ENCODE measurements at places on chromosomes 2 and 18.

DNA sequence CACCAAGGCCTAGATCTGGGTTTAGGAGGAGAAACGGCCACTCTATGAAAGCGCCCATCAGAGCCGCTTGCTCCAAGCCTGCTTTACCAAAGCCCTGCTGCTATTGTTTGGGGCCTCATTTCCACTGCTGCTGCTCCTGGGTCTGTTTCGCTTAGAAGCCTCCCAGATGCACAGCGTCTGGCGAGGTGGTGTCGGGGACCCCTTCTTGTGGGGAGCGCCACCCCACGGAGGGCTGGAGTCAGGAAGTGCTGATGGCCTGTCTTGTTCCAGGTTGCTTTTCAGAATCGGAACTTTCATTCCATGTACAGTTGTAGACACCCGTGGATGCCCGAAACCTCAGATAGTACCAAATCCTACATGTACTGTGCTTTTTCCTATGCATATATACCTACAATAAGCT lies 204.9 kb upstream of the TWIST2 start:
- no peak for DNase-seq

DNA sequence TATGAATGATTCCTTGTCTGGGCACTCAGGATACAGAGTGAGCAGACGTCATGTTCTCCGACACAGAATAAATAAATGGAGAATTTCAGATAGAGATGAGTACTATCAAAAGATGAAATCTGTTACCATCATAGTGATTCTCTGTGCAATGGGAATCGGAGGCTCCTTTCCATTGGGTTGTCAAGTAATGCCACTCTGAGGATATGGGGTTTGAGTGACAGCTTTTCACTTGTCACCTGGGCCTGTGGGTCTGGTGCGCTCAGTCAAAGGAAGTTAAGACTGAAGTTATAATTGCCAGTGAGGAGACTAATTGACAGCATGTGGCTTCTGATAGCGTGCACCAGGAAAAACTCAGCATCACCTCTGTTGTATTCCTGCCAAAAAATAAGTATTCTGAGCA lies 387.2 kb downstream of the SOX11 start:
- DNase-seq, result no peak

DNA sequence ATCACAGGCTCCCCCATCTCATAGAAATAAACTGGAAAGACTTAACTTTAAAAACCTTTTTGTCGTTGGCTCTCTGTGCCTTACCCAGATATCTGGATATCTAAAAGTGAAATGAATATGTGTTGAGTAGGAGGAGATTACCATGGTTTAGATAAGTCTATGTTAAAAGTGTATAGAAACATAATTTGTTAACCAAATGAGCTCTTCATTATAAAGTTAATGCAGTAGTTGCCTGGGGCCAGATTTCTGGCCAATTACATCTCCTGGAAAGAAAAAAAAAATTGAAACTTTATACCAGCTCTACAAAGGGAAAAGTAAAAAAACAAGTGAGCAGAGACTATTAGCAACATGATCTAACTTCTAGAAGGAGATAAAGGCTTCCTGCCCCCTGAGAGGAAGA lies 259.6 kb upstream of the UBE2E3 start:
- DNase-seq, result no peak

DNA sequence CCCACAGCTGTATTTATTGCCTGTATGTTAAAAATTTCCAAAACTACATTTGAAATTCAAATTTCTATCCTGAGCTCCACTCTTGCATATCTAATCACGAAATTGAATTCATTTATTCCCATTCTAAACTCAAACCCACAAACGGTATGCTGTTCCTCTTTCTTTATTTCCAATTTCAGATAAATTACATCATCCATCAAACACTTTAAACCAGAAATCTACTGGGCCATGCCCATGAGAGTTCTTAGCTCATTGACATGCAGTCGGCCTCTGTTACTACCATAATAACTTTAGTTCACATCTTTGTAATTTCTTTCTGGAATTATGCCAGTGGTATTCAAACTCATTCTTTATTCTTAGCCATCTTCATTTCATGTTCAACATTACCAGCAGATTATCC lies 100.3 kb downstream of the COL3A1 start:
- DNase-seq, result no peak

DNA sequence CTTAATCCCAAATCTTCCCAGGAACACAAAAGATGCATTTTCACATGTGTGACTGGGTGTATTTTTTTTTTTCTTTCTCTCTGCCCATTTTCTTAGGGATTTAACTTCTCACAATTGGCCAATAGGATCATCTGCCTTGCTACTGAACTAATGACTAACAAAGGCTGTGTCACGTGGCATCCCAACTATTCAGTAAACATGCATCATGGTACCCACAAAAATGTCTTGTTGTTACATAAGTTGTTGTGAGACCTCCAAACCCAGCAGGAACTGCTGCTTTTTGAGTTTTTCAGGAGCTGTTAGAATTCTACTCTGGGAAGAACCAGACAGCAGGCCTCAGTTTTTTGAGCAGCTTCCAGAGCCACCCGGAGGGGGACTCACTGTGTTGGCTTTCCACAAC lies 31.9 kb downstream of the GAD1 start:
- DNase-seq, result no peak

GRCh38 chr18:61034580-61034979 lies 298.6 kb upstream of the CDH20 start:
- no peak for DNase-seq

DNA sequence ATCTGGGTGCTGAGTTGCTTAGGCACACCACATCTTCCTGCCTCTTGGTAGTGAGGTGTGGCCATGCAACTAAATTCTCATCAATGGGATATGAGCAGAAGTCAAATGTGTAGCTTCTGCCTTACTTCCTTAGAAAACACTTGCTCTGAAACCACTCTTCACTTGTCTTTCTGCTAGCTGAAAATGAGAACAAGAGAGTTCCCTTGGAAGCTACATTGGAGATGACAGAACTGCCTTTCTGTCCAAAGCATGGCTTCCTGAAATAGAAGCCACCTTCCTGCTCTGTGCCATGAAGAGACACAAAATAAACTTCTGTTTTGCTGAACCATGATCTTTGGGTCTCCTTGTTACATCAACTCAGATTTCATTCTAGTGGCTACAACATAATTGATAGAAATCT lies 659.9 kb downstream of the IRS1 start:
- DNase-seq, result no peak

DNA sequence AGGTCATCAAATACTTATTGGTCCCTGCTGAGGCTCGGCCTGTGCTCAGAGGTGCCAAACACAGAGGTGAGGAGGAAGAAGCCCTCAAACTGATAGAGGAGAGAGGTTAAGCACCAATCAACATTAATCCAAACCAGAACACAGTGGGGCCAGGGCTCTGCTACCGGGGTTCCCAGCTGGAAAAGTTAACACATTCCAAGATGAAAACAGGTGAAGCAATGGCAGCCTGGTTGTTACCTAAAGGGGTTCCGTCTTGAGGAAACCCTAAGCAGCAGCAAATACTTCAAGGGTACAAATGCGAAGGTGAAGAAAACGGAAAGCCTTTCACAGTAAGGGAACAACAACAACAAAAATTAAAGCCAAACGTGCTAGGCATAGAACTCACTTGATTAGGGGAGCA lies 5.4 kb downstream of the TGFA start:
- no peak for DNase-seq

DNA sequence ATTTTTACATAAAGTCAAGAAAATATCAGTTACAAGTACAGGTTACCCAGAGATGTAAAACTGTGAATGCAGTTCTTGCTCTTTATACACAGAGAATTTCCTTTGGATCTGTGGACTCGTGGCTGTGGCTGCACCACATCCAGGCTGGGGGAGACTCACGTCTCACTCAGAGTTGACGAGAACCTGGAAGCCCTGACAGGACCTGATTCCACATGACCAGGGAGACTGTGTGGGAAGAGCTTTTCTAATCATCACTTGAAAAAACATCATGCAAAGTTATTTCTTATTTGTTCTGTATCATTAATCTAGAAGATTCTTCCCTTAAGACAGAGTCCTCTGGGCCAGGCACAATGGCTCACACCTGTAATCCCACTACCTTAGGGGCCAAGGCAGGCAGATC lies 1159.0 kb downstream of the RPIA start:
- DNase-seq, result no peak

GRCh38 chr2:173192071-173192470 lies 116.4 kb downstream of the MAP3K20 start:
- DNase-seq, result no peak

GRCh38 chr2:32770360-32770759 lies 142.5 kb downstream of the TTC27 start:
- no peak for DNase-seq

GRCh38 chr2:162075689-162076132 lies 1.7 kb upstream of the DPP4 start:
- DNase-seq, result no peak

DNA sequence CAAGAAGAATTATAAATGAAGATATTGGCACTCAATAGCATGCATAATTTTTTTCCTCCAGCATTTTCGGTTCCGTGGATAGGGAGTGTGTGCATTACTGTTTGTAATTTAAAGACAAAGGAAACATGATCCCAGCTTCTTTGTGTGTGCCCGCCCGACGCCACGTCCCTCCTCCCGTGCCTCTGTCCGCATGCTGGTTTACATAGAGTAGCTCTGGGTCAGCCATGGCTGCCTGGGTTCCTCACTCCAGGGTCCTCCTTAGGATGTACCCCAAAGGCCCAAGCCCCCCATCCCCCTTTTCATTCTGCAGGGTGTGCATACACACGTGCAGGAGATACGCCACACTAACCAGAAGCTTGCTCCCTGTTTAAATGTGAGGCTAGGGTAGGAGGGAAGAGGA lies 214.7 kb downstream of the KLHL29 start:
- DNase-seq, result no peak

DNA sequence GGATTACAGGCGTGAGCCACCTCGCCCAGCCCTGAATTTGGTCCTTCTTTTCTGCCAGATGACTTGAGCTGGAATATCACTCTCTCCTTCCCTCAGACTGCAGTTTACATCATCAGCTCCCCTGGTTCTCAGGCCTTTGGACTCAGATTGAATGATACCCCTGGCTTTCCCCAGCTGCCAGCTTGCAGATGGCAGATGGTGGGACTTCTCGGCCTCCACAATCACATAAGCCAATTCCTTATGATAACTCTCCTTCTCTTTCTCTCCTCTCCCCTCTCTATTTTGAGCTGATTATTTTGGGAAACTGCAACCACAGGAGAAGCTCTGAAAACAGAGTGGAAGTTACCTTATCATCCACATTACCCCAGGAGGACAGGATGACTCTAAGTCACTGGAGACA lies 33.4 kb upstream of the ATP8B1 start:
- DNase-seq, result no peak

- no peak for DNase-seq
These were observed 278.1 kb downstream of the LRATD1 start for GRCh38 chr2:14910654-14911053.

DNA sequence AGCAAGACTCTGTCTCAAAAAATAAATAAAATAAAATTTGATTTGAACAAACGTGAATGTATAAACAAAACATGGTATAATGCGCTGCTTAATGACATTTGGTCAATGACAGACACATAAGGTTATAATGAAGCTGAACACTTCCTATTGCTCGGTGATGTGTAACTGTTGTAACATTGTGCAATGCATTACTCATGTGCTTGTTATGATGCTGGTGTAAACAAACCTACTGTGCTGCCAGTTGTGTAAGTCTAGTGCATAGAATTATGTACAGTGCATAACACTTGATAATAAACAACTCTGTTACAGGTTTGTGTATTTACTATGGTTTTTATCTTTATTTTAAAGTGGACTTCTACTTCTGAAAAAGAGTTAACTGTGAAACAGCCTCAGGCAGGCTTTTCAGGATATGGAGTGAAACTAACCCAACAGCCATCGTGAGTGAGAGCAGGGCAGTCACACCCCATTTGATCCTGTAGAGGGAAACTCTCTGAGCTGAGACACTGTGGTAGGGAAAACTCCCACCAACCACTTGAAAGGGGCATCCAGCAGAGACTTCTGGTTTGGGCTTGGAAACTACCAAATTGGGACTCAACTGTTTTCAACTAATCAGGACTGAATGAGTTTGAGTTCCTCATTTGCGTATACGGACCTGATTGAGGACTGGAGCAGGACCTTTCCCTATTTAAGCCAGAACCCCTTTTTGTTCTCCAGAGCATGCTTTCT lies 8.7 kb upstream of the RPRD1A start:
- no peak for DNase-seq

GRCh38 chr2:137237055-137237454 lies 471.7 kb downstream of the THSD7B start:
- no peak for DNase-seq

- DNase-seq, result no peak
These were observed 2115.3 kb upstream of the PIK3C3 start for GRCh38 chr18:39839782-39840181.

DNA sequence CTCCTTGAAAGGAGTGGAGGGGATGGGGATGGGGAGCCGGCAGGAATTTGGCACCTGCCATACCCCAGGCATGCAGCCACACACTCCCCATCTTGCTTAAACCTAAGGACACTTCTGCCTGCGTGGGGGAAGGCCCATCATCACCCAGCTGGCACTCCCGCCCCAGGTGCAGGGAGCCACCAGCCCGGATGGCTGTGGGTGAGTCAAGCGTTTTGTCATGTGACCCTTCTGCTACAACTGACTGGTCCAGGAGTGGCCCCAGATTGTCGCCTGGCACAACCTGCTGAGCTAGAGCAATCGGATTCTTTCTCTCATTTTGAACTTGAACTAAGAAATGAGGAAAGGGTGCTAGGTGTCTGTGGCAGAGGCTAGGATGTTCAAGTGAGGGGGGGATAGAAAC lies 61.3 kb downstream of the TSN start:
- no peak for DNase-seq

DNA sequence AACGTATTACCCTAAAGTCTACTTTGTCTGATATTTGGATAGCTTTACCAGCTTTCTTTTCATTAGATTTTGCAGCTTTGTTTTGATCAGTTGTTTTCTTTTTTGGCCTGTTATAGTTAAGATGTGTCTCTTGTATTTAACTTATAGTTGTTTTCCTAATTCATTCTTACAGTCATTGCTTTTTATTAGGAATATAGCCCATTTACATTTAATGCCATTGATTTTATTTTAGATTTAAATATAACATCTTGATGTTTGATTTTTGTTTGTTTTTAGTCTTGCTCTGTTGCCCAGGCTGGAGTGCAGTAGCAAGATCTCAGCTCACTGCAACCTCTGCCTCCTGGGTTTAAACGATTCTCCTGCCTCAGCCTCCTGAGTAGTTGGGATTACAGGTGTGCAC lies 215.9 kb upstream of the HDAC4 start:
- no peak for DNase-seq

GRCh38 chr2:205571360-205571959 lies 110.8 kb upstream of the NRP2 start:
- DNase-seq, result no peak

- no peak for DNase-seq
These were observed 82.6 kb upstream of the CYP1B1 start for GRCh38 chr2:38158378-38159118.

DNA sequence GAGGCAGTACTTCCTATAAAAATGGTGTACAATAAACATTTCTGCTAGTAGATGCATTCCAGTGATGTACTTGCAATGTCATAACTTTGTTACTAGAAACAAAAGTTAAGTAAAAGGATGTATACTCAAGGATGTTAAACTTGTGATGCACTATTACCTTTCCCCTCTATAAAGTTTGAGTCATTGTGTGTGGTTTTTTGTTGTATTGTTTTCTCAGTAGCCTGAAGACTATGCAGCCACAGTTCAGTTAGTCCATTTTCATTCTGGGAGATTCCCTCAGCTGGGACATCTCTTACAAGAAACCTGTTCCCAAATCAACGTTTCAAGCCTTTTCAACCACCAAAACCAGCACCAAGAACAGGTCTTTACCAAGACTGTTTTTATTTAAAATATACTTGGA lies 5.6 kb downstream of the ATP5MC3 start:
- no peak for DNase-seq
